ENCODE measurements at places on chromosomes 12 and 14. TPM values are rescaled to one million over a fixed set of nuclear protein-coding genes. Genes with fewer than 3 reads are reported as not detected.

Gene NPFF
- not detected for total RNA-seq

DNA sequence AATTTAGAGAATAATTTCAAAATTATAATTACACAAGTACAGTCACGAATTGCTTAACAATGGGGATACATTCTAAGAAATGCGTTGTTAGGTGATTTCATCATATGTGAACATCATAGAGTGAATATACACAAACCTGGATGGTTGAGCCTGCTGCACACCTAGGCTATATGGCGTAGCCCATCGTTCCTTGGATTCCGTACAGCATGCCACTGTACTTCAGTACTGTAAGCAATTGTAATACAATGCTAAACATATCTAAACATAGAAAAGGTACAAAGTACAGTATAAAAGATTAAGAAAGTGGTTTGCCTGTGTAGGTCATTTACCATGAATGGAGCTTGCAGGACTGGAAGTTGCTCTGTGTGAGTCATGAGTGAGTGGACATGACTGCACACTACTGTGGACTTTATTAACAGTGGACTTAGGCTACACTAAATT lies 286.2 kb downstream of the CACNA1C start:
- no peak for DNase-seq
- H3K27ac ChIP-seq, result no peak overlapping the region
- H3K27me3 ChIP-seq, result no peaks in the 10 kb centered on the region
- no peaks in the 10 kb centered on the region for H3K36me3 ChIP-seq
- no peaks in the 10 kb centered on the region for H3K4me1 ChIP-seq

DNA sequence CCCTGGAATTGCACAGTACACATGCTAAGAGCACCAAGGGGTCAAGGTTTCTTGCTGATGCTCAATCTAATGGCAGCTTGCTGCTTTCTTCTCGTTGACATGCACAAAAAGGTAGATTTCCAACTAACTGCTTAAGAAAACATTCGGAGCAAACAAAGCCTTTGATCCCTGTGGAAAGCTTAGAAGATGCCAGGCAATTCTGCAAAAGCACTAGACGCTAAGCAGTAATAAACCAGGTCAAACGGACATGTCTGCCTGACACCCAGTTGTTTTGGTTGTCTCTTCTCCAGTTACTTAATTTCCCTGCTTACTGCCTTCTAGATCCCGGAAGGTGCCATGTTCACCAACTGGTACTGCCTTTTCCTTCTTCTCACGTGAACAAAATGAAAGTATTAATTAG lies 100.5 kb upstream of the TMCC3 start:
- H3K4me3 ChIP-seq, result no peak overlapping the region
- no peak for DNase-seq
- no peaks in the 10 kb centered on the region for H3K36me3 ChIP-seq
- no peak overlapping the region for H3K27ac ChIP-seq

- H3K27ac ChIP-seq, result no peak overlapping the region
- H3K4me3 ChIP-seq, result no peak overlapping the region
- no peaks in the 10 kb centered on the region for H3K36me3 ChIP-seq
Measured at GRCh38 chr14:96663076-96663475, 134.1 kb upstream of the VRK1 start.

Gene PRB3
- not detected for total RNA-seq

Gene AICDA
- total RNA-seq, result not detected

- H3K27me3 ChIP-seq, result peaks cover under 1% of the 10 kb centered on the region
- no peak overlapping the region for H3K27ac ChIP-seq
- no peak for DNase-seq
Measured at GRCh38 chr14:95180966-95181741, 23.8 kb upstream of the DICER1 start.

- no peak for DNase-seq
- H3K4me1 ChIP-seq, result no peaks in the 10 kb centered on the region
- H3K27me3 ChIP-seq, result peaks cover 15% of the 10 kb centered on the region
- no peak overlapping the region for H3K4me3 ChIP-seq
- no peak overlapping the region for H3K27ac ChIP-seq
Measured at GRCh38 chr14:104445832-104446381, 133.7 kb upstream of the C14orf180 start.

DNA sequence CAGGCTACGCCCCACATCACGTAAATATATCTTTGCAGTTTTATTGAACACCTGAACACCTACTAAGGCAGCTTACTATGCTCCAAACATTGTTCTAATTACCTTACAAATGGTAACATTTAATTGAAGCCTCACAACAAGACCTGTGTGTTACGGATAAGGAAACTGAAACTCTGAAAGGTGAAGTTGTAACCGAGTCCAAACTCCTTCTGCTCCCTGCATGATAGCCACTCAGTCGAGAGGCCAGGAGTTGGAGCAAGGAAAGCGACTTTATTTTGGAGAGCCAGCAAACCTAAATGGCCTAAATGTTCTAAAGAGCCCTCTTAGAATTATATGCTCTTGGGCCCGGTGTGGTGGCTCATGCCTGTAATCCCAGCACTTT lies 12.6 kb upstream of the TRPV4 start:
- H3K4me1 ChIP-seq, result peaks cover 8% of the 10 kb centered on the region
- H3K27me3 ChIP-seq, result no peaks in the 10 kb centered on the region
- H3K27ac ChIP-seq, result no peak overlapping the region
- H3K36me3 ChIP-seq, result no peaks in the 10 kb centered on the region

Gene ULK1
- total RNA-seq, result 85.0 TPM

Gene RNASE7
- total RNA-seq, result not detected

DNA sequence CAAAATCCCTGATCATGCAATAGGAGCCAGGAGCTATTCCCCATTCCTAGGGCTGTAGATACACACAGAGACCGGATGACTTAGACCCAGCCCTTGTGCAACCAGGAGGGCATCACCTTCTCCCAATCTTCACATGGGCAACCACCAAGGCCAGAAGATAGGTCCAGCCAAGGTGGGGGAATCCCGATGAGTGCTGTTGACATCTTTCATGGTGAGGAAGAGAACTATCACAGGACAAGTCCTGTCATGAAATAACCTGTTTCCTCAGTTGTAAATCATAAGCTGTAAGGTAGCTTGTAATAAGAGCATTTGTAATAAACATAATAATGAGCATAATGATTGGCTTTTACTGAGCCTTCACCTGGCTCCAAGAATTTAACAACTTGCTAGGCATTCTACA lies 89.5 kb downstream of the GCH1 start:
- no peaks in the 10 kb centered on the region for H3K27me3 ChIP-seq
- DNase-seq, result no peak
- H3K4me1 ChIP-seq, result no peaks in the 10 kb centered on the region
- H3K4me3 ChIP-seq, result no peak overlapping the region
- no peak overlapping the region for H3K27ac ChIP-seq
- no peaks in the 10 kb centered on the region for H3K36me3 ChIP-seq

- no peaks in the 10 kb centered on the region for H3K36me3 ChIP-seq
- H3K27ac ChIP-seq, result no peak overlapping the region
- H3K4me3 ChIP-seq, result no peak overlapping the region
Measured at GRCh38 chr12:24360057-24360456, 410.6 kb upstream of the SOX5 start.

Data from CD4-positive, alpha-beta T cell (primary cell).